ENCODE measurements at places on chromosomes 6 and 20.

- no peak for DNase-seq
These were observed 75.0 kb upstream of the EZR start for GRCh38 chr6:158894193-158894592.

GRCh38 chr6:12969966-12970365 lies 253.4 kb downstream of the PHACTR1 start:
- DNase-seq = no peak

- DNase-seq = no peak
These were observed 59.9 kb downstream of the ANKEF1 start for GRCh38 chr20:10094566-10095173.

- DNase-seq = no peak
These were observed 80.5 kb downstream of the SNX5 start for GRCh38 chr20:17888044-17888443.

- DNase-seq = peak; percentile 89
These were observed 36.2 kb upstream of the MRPS18A start for GRCh38 chr6:43723737-43724295.

DNA sequence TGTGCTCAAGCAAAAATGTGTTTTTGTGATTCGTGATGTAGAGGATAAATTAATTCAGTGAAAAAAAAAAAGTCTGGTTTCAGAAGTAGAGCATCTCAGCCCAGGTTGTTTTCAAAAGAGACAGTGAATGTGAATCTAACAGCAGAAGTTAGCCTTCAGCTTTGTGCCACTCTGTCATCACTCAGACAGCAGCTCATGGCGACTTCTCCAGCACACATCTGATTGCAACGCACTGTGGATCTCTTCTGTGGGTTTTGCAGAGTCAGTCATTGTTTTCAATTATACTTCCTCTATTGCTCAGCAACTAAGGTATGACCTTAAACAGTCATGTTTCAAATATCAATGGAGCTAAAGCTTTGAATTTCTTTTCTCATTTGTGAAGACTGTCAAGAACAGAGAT lies 335.5 kb upstream of the POU3F2 start:
- no peak for DNase-seq

DNA sequence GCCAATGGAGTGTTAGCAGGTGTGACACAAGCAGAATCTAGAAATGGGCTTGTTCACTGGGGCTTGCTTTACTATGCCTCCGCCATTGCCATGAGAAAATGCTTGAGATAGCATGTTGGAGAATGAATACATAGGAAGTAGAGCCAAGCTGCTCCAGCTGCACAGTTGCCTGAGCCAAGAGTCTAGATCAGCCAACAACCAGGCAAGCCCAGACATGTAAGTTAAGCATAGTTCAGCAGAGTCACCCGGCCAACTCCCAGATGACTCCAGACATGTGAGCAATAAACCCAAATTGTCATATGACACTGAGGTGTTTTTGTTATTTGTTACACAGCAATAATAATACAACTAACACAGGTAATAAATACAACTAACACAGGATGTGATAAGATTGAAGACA lies 167.9 kb downstream of the HAO1 start:
- DNase-seq = no peak

GRCh38 chr6:93272211-93272610 lies 147.1 kb downstream of the EPHA7 start:
- DNase-seq = no peak

DNA sequence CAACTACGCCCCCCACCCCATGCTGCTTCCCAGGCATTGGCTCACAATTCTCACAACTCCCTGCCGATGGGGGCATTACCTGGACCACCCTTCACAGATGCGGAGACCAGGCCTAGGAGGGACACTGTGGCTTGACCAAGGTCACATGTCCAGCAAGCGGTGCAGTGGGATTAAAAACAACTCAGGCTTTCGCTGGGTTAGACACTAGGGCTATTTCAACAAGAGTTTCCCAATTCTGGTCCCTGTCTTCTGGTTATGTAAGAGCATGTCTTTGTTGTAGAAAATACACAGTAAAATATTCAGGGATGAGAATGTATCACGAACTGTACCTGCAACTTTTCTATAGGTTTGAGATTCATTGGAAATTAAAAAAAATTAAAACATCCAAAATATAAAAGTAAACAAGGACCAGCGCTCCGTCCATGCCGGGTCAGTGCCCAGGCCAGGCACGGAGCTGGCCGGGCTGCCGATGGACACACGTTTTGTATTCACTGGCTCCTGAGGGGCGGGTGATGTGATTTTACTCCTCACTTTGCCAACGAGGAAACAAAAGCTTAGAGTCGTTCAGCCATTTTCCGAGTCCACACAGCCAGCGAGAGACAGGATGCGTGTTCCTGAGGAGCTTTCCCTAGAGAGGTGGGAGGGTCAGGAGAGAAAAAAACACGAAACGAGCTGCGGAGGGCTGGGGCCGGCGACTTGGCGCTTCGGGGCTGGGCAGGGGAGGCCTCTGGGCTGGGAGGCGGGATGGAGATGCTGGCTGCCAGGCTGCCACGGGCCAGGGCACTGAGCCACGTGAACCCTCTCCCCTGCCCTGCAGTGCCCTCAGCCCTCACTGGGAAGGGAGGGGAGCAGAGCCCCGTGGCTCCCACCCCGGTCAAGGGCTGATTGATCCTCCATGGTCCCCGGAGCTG lies 17.1 kb upstream of the VSTM2L start:
- no peak for DNase-seq

GRCh38 chr6:71608646-71609045 lies 277.7 kb upstream of the RIMS1 start:
- no peak for DNase-seq

GRCh38 chr6:153553627-153554026 lies 422.5 kb upstream of the RGS17 start:
- no peak for DNase-seq

DNA sequence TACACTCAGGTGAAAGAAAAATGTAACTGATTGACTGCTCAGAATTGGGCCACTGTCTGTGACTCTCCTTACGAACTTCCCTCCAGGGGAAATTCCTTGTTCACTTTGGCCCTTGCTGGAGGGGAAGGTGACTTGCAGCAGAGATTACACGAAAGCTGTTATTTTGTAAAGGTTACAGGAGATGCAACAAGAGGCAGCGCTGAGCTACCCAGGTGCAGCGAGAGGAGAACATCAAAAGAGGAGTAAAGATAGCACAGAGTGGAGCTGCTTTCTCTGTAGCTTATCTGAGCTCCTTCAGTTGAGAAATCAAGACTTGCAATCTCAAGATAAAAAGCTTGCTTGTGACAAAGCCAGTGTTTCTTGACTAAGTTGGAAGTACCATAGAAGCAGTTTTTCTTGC lies 144.6 kb downstream of the ARHGAP18 start:
- no peak for DNase-seq

DNA sequence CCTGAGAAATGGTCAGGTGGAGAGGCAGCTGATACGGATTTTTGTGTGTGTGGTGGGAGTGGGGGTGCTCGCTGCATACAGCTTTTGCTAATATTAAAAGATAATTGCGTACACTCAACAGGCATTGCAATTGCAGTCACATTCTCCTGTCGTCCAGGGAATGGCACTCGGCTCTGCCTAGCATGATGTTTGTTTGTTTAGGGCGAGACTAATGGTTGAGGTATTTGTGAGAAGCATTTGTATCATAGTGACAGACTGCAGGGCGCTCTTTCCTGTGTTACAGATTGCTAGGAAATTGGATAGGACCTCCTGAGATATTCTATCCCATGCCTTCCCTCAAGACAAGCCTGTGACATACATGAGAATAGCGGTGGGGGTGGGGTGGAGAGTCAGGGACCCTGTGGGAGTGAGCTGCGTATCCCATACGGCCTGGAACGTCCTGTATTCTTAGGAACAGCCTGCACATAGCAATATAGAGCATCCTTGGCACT lies 207.4 kb downstream of the SOX4 start:
- DNase-seq = peak; percentile 52

GRCh38 chr6:89979481-89980119 lies 85.3 kb downstream of the GJA10 start:
- DNase-seq = no peak

DNA sequence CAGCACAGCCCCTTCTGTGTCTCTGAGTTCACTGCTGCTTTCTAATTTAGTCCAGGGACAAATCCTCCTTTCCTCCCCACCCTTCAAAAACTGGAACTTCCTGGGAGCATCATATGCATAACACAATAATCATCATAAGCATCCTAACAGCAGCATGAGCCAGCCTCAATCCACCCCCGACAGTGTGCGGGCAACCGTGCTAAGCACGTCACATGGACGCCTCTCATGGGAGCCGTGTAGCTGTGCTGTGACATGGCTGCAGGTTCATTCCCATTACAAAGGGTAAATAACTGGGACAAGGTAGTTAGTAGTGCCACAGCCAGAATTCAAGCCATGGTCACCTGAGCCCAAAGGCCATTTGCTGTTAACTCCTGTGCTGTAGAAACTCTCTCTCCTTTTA lies 24.5 kb upstream of the ULBP3 start:
- DNase-seq = no peak

DNA sequence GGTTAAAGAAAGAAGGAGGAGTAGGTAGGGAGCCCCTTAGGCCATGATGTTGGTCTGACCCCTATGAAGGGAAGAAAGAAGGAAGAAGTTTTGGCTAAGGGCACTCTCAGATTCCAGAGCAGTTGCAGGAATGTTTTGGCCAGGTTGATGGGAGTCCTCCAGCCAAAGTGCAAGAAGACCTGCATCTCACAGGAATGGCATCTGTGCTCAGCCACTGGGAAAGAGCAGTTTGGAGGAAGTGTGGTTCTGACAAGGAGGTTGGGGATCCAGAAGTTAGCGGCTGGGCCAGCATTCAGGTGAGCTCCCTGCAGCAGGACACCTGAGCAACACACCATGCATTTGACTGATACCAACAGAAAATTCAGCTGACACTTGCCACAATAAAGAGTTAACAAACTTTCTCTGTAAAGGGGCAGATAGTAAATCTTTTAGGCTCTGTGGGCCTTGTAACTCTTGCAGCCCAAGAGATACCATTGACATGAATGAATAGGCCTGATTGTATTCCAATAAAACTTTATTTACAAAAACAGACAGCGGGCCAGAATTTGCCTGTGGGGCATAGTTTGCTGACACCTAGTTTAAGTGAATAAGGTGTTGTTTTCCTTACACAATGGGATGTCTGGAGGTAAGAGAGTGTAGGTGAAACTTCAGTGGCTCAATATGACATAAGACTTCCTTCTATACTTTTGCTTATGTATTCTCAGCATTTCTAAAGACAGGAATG lies 71.0 kb downstream of the EDN1 start:
- DNase-seq = no peak

DNA sequence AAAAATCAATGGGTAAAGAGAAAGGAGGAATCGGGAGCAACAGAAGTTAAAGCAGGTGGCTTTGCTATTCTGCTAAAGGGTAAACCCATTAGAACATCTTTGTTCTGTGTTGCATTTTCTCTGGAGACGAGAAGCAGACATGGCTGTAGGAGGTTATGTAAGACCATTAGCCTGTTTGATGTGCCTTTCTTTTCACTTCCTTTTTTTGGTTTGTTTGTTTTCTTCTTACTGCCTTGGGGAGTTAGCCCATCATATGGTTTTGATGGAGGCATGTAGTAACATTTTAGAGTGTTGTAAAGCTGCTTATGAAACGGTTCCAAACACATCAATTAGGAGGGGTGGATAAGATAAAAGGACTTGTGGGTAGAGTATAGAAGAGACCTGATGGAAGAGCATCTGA lies 131.0 kb downstream of the DOK5 start:
- DNase-seq = no peak

GRCh38 chr20:9360431-9360830 lies 154.0 kb upstream of the LAMP5 start:
- no peak for DNase-seq

GRCh38 chr6:69105288-69105687 lies 470.2 kb downstream of the ADGRB3 start:
- no peak for DNase-seq

DNA sequence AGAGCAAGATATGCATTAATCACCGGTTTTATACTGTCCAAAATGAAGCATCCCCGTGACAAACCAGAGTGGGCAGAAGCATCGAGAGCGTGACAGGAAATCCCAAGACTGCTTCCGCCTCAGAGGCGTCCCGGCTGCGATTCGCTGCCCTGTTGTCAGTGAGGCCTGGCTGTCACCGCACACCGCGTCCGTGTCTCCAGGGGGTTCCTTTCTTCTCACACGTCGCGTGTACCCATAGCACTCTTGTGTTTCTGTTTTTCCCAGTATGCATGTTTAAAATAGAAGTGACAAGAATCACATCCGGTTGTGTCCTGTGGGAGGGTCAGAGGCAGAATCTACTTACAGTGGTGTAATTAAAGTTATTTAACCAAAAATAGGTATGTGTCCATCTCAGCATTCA lies 8.3 kb upstream of the ADRM1 start:
- no peak for DNase-seq

Measured in stomach (tissue), 19 donors.